Stimulated activated CD4-positive, alpha-beta T cell treated with anti-CD3 and anti-CD28 coated beads, Interleukin-1b, Interleukin-23, amount 100 ng/mL, for 48 hours (primary cell): ENCODE measurements at places on chromosomes 1 and 21.

DNA sequence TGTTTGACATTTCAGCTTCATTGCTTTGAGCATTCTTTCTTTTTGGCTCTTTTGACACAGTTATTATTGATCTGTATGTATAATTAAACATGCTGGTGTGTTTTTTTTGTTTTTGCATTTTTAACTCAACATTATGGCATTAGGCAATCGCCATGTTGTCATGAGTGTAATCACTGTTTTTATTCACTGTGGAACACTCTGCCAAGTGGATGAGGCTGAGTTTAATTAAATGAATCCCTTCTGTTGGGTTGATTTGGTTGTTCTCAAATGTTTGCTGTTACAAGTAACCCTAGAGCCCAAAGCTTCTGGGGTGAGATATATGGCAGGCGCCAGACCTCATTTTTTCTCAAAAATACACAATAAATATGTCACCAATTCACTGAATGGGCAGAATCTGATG is 428.1 kb downstream of the MATN1 start:
- DNase-seq = no peak

DNA sequence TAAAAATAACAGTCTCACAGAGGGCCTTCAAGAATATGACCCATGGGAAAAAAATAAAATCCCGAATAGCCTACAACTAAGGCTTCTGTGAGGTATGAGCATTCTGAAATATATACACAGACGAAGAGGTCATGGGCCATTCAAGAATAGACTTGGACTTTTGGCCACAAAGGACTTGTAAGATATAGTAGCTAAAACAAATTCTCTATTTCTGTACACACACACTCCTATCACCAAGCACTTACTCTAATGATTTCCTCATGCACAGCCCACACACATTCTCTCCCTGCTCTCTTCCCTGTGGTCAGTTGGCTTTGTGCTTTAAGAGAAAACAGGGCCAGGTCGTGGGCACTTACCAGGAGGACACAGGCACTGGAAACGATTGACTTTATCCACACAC is 69.7 kb upstream of the ADAM30 start:
- no peak for DNase-seq

DNA sequence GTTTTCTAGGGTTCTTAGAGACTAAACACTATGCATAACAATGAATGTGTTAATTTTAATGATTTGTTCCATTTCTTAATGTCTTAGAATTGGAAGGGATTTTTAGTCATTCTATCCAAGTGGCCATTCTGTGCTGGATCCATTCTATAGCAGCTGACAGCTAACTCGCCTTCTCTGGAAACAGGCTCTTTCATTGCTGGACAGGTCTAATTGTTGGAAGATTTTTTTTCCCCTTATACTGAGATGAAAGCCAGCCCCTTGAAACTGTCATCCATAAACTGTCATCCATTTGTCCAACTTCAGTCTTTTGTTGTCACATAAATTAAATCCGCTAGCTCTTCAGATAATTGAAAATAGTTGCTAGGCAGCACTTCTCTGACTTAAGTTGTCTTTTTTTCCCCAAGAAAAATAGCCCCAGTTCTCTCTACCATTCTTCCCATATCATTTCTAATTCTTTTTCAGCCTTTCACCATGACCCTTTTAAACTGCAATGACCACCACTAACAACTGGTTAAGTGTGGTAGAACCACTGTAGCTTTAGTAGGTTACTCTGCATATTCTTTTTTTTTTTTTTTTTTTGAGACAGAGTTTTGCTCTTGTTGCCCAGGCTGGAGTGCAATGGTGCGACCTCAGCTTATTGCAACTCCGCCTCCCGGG is 19.7 kb downstream of the AK4 start:
- no peak for DNase-seq

- no peak for DNase-seq
Measured at GRCh38 chr21:42467140-42467983, 28.7 kb downstream of the RSPH1 start.

GRCh38 chr1:213733705-213734104 is 254.1 kb upstream of the PROX1 start:
- DNase-seq = no peak
